ENCODE measurements at places on chromosomes 7 and 10. TPM values are rescaled to one million over a fixed set of nuclear protein-coding genes. Genes with fewer than 3 reads are reported as not detected.

Gene FAM25G
- total RNA-seq = not detected

Gene CYP2C18
- total RNA-seq = 0.57 TPM

Gene CREB3L2
- total RNA-seq = 58.6 TPM

Gene CLCN1
- total RNA-seq = not detected

Gene DOCK1
- total RNA-seq = 0.59 TPM

Gene AS3MT
- 0.50 TPM for total RNA-seq

Gene HABP2
- total RNA-seq = not detected

Gene MLXIPL
- not detected for total RNA-seq

Gene MAP3K8
- total RNA-seq = 37.1 TPM

Gene TDRD1
- 0.11 TPM for total RNA-seq

Gene WIPF3
- total RNA-seq = not detected

DNA sequence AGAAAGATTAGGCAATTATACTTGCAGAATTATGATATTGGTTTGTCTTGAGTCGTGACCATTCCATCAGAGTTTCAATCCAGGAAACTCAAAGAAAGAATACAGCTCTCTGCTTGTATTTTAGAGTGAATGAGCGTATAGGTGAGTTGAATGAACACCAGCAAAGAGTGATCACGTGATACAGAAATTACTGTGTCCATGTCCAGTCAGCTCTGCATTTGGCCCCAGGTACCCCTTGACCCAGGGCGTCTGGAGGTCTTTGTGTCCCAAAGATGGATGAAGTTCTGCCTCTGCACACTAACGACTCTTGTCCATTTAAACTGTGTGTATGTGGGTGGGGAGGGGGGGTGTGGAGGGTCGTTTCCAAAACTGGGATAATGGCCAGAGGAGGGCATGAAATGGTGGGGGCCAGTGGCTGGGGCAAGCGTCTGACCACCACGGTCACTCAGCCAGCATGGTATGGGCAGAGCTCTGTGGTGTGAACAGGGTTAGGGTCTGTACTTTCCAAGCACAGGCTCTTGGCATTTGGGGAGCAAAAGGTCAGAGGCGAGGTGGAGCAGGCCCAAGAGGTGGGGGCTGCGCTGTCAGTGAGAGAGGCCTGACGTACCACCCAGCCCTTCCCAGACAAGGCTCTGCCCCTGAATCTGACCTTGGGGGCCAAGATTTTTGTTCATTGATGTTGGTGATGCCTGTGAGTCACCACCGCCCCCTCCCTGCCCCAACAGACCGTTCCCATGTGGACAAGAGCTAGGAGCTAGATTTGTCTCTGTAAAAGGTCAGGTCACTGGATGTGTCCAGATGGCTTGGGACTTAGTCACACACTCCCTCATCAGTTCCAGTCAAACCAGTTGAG, 1.4 kb downstream of the PTPRE start:
- H3K27me3 ChIP-seq = peaks cover 36% of the 10 kb centered on the region
- H3K4me3 ChIP-seq = no peak overlapping the region
- H3K4me1 ChIP-seq = no peaks in the 10 kb centered on the region

DNA sequence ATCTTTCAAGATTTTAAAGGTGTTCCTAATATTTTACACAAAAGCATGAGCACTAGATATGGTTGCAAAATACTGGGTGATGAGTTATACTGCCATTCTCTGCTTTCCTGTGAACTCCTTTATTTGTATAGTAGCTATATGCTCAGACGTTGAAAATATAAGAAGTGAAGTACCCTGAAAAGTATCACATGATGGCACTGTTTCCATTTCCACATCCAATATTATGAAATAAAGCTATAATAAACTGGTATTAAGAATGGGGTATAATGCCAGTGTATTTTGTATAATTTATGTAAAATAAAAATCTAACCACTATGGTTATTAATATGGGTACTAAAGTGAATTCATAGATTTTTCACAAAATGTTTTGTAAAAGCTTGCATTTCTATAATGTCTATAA, 79.6 kb upstream of the FOXP2 start:
- no peak for DNase-seq
- H3K27me3 ChIP-seq = no peaks in the 10 kb centered on the region
- H3K4me1 ChIP-seq = no peaks in the 10 kb centered on the region
- no peak overlapping the region for H3K27ac ChIP-seq
- H3K36me3 ChIP-seq = no peaks in the 10 kb centered on the region
- H3K4me3 ChIP-seq = no peak overlapping the region

GRCh38 chr10:77036993-77037734, 600.4 kb downstream of the KCNMA1 start:
- no peak overlapping the region for H3K4me3 ChIP-seq
- H3K36me3 ChIP-seq = no peaks in the 10 kb centered on the region
- DNase-seq = no peak
- peaks cover 7% of the 10 kb centered on the region for H3K27me3 ChIP-seq
- H3K27ac ChIP-seq = no peak overlapping the region
- peaks cover 6% of the 10 kb centered on the region for H3K4me1 ChIP-seq

DNA sequence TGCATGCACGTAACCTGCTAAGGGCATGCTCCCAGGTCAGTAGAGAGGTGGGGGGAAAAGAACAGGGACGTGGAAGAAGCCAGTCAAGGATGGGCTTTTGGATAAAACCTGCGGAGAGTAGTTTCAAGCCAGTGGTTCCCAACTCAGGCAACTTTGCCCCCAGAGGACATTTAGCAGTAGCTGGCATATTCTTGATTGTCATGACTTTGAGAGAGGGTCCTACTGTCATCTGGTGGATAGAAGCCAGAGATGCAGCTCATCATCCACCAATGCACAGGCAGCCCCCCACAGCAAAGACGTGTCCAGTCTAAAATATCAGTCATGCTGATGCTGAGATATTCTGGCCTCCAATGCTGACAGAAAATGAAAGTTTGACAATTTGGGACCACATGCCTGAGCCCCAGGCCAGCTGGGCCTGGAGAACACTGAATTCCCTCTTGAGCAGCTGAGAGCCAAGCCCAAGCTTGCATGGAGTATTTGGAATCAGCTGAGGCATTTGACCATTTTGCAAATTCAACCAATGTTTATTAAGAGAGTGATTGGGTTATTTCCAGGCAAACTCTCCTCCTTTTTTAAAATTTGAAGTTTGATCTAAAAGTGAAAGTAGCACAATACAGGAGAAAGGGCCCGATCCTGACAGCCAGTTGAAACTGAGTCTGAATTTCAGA, 110.0 kb upstream of the C7orf33 start:
- H3K4me3 ChIP-seq = no peak overlapping the region
- H3K27me3 ChIP-seq = peaks cover 4% of the 10 kb centered on the region
- no peak overlapping the region for H3K27ac ChIP-seq

GRCh38 chr7:123995617-123996326, 37.1 kb downstream of the TMEM229A start:
- DNase-seq = no peak
- H3K27ac ChIP-seq = no peak overlapping the region
- no peaks in the 10 kb centered on the region for H3K4me1 ChIP-seq

DNA sequence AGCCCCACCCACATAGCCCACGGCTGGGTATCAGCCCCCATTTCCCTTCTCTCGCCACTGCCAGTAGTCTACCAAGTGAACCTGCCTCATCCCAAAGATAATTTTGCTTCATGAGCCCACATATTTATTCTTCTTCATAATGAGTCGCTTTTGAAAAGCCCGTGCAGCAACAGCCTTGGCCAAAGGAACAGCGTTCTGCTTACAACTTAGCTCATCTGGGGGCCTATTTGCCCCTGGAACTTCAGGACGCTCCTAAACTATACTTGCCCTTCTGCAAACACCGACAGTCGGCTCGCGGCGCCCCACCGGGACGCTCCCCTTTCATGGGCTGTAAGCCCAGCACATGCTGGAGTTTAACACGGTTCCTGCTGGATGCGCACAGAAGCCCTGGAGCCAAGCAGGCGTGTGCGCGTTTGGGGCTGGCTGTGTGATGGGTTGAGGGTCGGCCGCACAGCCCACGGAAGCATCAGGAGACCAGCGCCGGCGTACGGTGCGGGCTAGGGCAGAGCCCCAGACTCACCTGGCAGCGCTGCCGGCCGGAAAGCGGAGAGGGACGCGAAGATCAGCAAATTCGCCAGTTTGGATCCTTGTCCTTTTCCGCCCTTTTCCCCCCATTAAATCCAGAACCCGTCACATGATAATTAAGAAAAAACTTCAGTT, 370 bp downstream of the TMEM60 start:
- H3K27ac ChIP-seq = peak overlapping the region; percentile 96
- H3K4me3 ChIP-seq = peak overlapping the region; percentile 96
- H3K36me3 ChIP-seq = peaks cover 39% of the 10 kb centered on the region
- H3K27me3 ChIP-seq = no peaks in the 10 kb centered on the region
- peaks cover 57% of the 10 kb centered on the region for H3K4me1 ChIP-seq
- DNase-seq = no peak

DNA sequence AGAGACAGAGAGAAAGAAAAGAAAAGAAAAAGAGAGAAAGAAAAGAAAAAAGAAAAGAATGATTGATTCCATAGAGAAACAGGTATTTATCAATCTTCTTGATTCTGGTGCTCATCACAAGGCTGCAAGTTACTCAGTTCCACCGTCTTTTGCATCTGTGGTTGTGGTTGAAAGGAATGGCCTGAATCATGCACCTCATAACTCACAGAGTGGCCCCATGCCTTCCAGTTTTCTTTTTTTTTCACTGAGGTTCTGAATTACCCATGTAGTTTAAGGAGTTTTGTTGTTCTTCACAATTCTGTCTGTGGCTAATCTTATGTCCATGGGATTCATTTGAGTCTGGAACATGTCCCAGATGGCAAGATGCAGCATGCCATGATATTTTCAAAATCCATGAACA, 156.0 kb downstream of the ZNF33B start:
- no peaks in the 10 kb centered on the region for H3K36me3 ChIP-seq
- no peak overlapping the region for H3K27ac ChIP-seq
- H3K4me1 ChIP-seq = no peaks in the 10 kb centered on the region
- H3K27me3 ChIP-seq = no peaks in the 10 kb centered on the region
- no peak for DNase-seq

GRCh38 chr7:39615350-39615975, 7.9 kb upstream of the RALA start:
- H3K36me3 ChIP-seq = no peaks in the 10 kb centered on the region
- DNase-seq = no peak
- H3K27me3 ChIP-seq = peaks cover 23% of the 10 kb centered on the region
- no peak overlapping the region for H3K27ac ChIP-seq
- H3K4me3 ChIP-seq = no peak overlapping the region

GRCh38 chr10:72886621-72887020, 6.9 kb upstream of the OIT3 start:
- no peak overlapping the region for H3K27ac ChIP-seq
- H3K27me3 ChIP-seq = no peaks in the 10 kb centered on the region
- H3K4me1 ChIP-seq = peaks cover 8% of the 10 kb centered on the region
- H3K4me3 ChIP-seq = no peak overlapping the region
- peaks cover 16% of the 10 kb centered on the region for H3K36me3 ChIP-seq

GRCh38 chr7:48411619-48412018, 240.4 kb downstream of the ABCA13 start:
- H3K27me3 ChIP-seq = no peaks in the 10 kb centered on the region
- no peak overlapping the region for H3K4me3 ChIP-seq
- peaks cover 3% of the 10 kb centered on the region for H3K4me1 ChIP-seq
- H3K27ac ChIP-seq = no peak overlapping the region
- no peaks in the 10 kb centered on the region for H3K36me3 ChIP-seq

- DNase-seq = no peak
- no peak overlapping the region for H3K27ac ChIP-seq
- no peak overlapping the region for H3K4me3 ChIP-seq
These were observed 213.7 kb downstream of the ITGB1 start for GRCh38 chr10:32744321-32744720.

- no peak for DNase-seq
- H3K27me3 ChIP-seq = peaks cover 13% of the 10 kb centered on the region
- no peak overlapping the region for H3K4me3 ChIP-seq
- H3K27ac ChIP-seq = no peak overlapping the region
- H3K4me1 ChIP-seq = no peaks in the 10 kb centered on the region
- H3K36me3 ChIP-seq = no peaks in the 10 kb centered on the region
These were observed 142.4 kb downstream of the CUBN start for GRCh38 chr10:16987206-16987621.

GRCh38 chr10:123904834-123905409, 13.3 kb upstream of the CPXM2 start:
- H3K27ac ChIP-seq = no peak overlapping the region
- H3K4me1 ChIP-seq = no peaks in the 10 kb centered on the region
- no peak for DNase-seq
- no peaks in the 10 kb centered on the region for H3K27me3 ChIP-seq
- no peaks in the 10 kb centered on the region for H3K36me3 ChIP-seq

DNA sequence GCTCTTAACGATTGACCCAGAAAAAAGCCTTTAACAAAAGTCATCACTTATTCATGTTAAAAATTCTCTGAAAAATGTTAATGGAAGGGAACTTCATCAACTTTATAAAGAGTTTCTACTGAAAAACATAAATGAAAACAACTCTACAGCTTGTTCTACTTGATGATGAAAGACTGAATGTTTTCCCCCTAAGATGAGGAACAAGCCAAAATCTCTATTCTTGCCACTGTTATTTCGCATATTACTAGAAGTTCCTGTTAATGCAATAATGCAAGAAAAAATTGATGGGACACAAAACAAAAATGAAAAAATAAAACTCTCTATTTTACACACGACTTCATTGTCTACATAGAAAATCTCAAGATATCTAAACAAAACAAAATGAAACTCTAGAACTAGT, 249.8 kb upstream of the AKR1E2 start:
- no peak overlapping the region for H3K4me3 ChIP-seq
- H3K36me3 ChIP-seq = no peaks in the 10 kb centered on the region
- no peak overlapping the region for H3K27ac ChIP-seq
- DNase-seq = no peak

- no peaks in the 10 kb centered on the region for H3K36me3 ChIP-seq
- H3K27ac ChIP-seq = no peak overlapping the region
- DNase-seq = no peak
- no peaks in the 10 kb centered on the region for H3K4me1 ChIP-seq
- H3K27me3 ChIP-seq = no peaks in the 10 kb centered on the region
These were observed 133.5 kb downstream of the TACC2 start for GRCh38 chr10:122122493-122122892.

- peaks cover 9% of the 10 kb centered on the region for H3K4me1 ChIP-seq
- DNase-seq = no peak
- H3K27ac ChIP-seq = no peak overlapping the region
These were observed 6.5 kb downstream of the SNX8 start for GRCh38 chr7:2307690-2308107.

- H3K27me3 ChIP-seq = peaks cover 13% of the 10 kb centered on the region
- no peak overlapping the region for H3K27ac ChIP-seq
- no peak overlapping the region for H3K4me3 ChIP-seq
These were observed 20.7 kb downstream of the TOMM7 start for GRCh38 chr7:22801912-22802311.

GRCh38 chr7:124924906-124925305, 4.7 kb downstream of the POT1 start:
- H3K4me3 ChIP-seq = no peak overlapping the region
- peaks cover 50% of the 10 kb centered on the region for H3K4me1 ChIP-seq
- no peaks in the 10 kb centered on the region for H3K27me3 ChIP-seq
- DNase-seq = no peak
- peaks cover 29% of the 10 kb centered on the region for H3K36me3 ChIP-seq

- H3K36me3 ChIP-seq = no peaks in the 10 kb centered on the region
- H3K27me3 ChIP-seq = no peaks in the 10 kb centered on the region
- no peak overlapping the region for H3K4me3 ChIP-seq
- DNase-seq = no peak
- H3K4me1 ChIP-seq = no peaks in the 10 kb centered on the region
These were observed 302.5 kb downstream of the ACTR3B start for GRCh38 chr7:153061910-153062528.

Measured in activated T-helper 2 cell treated with anti-CD3 and anti-CD28 coated beads, Interferon-gamma antibody, Interleukin-2, Interleukin-4, amounts not matched to agents 10 μg/mL and 5 μg/mL and 100 μg/mL, durations not matched to agents 14 hours and 24 hours and 36 hours (primary cell).